ENCODE measurements at places on chromosomes 5 and 9. TPM values are rescaled to one million over a fixed set of nuclear protein-coding genes. Genes with fewer than 3 reads are reported as not detected.

DNA sequence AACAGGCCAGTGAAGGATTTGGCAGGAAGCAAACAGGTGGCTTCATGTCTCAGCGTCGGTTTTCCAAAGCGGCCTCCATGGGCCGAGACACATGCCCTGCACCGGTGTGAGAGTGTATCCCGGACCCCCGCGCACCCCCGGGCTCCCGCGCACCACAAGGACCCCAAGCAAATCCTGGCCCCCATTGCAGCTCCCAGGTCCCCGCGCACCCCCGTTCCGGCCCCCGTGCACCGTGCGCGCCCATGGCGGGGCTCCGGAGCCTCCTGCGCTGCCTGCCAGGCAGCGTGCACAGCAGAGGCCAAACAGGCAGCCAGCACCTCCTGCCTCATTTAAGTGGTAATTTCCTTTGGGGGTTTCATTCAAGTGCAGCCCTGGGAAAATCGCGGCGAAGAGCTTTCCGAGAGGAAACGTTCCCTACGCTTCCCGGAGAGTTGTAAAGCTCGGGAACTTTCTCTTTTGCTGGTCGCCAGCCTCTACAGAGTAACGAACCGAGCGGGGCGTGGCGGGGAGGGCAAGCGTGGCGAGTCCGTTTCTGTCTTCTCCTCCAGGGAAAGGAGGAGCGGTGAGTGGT lies 145.5 kb upstream of the SLC24A2 start:
- DNase-seq = no peak

DNA sequence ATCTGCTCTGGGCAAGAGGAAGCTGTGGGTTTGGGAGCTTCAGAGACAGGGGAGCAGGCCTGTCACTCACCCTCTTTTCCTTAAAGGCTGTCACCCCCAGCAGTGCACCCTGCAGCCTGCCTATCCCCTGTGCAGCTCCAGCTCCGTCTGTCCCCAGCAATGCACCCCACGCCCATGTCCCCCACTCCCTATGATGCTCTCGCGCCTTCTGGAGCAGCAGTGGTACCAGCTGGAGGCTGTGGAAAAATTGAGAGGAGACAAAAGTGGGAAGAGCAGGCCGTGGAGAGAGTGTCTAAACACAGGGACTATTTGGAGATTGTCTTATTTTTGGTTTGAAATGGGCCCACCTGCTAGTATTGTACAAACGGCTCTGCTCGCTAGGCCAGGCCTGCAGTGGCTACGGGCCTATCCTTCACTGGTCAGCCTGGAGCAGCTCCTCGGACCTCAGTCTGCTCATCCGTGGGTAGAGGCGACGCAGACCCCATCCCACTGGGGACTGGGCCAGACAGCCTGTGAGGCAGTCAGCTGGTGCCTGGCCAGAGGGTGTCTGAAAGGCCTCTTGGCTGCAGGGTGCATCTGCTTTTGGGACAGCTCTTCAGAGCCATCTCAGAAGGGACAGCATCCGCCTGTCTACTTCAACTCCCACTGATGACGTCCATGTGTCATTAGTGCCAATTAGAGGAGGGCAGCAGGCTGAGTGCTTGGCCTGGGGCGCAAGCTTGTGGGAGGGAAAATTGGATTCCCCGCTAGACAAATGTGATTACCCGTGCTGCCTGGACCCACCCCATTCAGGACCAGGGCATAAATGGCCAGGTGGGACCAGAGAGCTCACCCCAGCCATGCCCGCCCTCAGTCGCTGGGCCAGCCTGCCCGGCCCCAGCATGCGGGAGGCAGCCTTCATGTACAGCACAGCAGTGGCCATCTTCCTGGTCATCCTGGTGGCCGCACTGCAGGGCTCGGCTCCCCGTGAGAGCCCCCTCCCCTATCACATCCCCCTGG lies at the start of gene DBH:
DBH (plus strand) TSS at position 831 of the 999 bp plus-strand sequence; CDS start at position 840, 9 bp downstream.
- DNase-seq = no peak

Gene CDH6
- not detected for total RNA-seq

Gene SH3RF2
- 0.77 TPM for total RNA-seq

GRCh38 chr9:77647267-77648233 lies 572 bp downstream of the GNA14 start:
- no peak for DNase-seq

Gene FBP1
- not detected for total RNA-seq

- no peak for DNase-seq
Observed at GRCh38 chr9:126062158-126062886, 264.3 kb upstream of the MVB12B start.

- peak; percentile 56 for DNase-seq
Observed at GRCh38 chr9:135440620-135441019, 39.0 kb upstream of the PPP1R26 start.

- no peak for DNase-seq
Observed at GRCh38 chr5:139636207-139636792, 11.8 kb upstream of the CXXC5 start.

GRCh38 chr5:68037546-68037945 lies 178.0 kb upstream of the PIK3R1 start:
- DNase-seq = no peak

Gene PHF24
- 1.3 TPM for total RNA-seq

GRCh38 chr5:83927140-83927733 lies 206.6 kb upstream of the HAPLN1 start:
- peak; percentile 89 for DNase-seq

DNA sequence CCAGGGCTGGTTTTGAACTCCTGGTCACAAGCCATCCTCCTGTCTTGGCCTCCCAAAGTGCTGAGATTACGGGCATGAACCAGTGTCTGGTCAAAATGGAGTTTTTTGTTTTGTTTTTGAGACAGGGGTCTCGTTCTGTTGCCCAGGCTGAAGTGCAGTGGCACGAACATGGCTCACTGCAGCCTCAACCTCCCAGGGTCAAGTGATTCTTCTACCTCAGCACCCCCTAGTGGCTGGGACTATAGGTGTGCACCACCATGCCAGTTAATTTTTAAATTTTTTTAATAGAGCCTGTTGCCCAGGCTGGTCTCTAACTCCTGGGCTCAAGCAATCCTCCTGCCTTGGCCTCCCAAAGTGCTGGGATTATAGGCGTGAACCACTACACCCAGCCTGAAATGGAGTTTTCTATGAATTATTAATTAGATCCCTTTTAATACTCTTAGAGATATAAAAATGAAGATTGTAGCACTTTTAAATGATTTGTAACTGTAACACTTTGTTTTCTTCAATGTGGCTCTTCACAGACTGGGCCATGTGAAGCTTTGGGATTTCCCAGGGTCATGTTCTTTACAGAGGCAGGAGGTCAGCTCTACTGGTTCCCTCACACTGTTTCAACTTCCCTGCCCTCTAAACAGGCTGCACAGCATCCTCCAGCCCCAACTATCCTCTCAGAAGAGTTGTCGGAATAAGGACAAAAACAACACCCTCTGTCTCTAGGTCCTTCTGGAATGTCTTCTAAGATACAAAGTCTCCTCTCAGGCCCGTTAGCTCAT lies 32.7 kb upstream of the SPARC start:
- DNase-seq = peak; percentile 71

- DNase-seq = no peak
Observed at GRCh38 chr9:20981486-20981885, 50.0 kb downstream of the HACD4 start.

DNA sequence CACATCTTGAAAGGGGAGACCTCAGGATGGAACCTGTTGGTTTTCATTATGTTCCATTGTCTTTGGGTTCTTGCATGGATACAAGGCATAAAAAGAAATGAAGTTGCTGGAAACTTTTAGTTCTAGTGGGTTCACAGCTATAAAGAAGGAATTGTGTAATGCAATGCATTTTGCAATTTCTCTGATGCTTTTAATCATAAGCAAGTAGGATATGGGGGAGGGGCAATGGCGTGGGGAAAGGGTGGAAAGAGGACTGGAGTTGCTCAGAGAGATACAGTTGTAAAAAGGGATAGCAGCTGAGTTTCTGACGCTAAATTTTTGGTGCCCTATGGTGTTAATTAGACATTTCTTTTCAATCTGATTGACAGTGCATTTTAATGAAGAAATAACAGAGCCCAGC lies 88.6 kb upstream of the FANCC start:
- no peak for DNase-seq

DNA sequence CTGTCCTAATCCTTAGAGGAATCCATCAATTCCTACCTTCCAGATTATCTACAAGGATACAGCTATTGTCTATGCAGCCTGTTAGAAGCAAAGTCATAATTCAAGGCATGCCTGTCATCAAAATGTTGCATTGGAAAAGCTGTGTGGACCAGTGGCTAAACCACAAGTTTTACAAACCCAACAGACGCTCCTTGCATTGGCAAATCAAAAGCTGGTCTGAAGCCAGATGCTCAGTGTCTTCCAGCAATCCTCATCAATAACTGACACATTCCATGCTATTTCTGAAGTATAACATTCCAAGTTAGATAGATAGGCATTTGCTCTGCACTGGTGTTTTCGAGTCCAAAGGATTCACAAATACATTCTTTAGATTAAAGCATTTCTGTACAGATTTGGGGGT lies 213.6 kb downstream of the EBF1 start:
- no peak for DNase-seq

- DNase-seq = no peak
Observed at GRCh38 chr9:132937463-132937901, 6.9 kb downstream of the TSC1 start.

- DNase-seq = no peak
Observed at GRCh38 chr9:27654629-27655285, 81.5 kb upstream of the C9orf72 start.

Gene ZNF883
- 0.69 TPM for total RNA-seq

Gene MZB1
- not detected for total RNA-seq

Gene TXNDC8
- not detected for total RNA-seq

DNA sequence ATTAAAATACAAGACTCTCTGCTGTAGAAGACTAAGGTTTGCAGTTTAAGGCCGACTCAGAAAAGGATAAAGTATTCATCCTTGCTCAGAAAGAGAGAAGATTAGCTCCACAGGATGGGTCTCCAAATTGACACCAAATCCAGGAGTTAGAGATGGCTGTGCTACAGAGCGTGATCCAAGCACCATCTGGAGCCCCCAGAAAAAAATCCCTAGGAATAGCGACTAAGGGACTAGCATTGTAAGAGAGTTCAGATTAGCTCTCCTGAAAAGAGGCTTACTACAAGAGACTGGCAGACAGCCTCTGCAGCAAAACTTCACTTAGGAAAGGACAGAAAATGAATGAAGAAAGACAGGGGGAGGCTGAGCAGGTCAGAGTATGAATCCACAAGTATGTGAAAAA lies 3.7 kb downstream of the SIL1 start:
- DNase-seq = no peak

GRCh38 chr5:5822729-5823257 lies 400.3 kb downstream of the ICE1 start:
- no peak for DNase-seq

GRCh38 chr5:111254613-111255012 lies 30.4 kb downstream of the CAMK4 start:
- peak; percentile 2 for DNase-seq

DNA sequence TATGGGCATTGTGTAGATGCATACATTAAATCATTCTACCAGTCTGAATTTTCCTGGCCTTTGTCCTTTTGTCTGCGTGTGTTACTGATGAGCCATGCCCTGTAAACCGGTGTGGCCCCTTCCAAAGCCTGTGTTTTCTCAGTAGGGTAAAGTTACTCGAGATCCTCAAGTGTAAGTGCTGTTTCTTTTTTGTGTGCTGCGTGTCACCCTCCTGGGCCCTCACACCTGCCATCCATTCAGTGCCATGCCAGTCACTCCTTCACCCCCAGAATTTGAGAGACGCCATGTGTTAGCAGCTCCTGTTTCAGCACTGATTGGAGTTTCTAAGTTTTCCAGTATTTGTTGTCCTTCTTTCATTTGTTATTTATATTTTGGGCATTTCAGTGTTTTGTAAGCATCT lies 288.2 kb downstream of the FANCC start:
- DNase-seq = no peak

Gene CDK7
- 57.1 TPM for total RNA-seq

GRCh38 chr5:72224946-72225463 lies 95.0 kb downstream of the MRPS27 start:
- no peak for DNase-seq

- DNase-seq = no peak
Observed at GRCh38 chr9:104269996-104270963, 176.2 kb downstream of the SMC2 start.

DNA sequence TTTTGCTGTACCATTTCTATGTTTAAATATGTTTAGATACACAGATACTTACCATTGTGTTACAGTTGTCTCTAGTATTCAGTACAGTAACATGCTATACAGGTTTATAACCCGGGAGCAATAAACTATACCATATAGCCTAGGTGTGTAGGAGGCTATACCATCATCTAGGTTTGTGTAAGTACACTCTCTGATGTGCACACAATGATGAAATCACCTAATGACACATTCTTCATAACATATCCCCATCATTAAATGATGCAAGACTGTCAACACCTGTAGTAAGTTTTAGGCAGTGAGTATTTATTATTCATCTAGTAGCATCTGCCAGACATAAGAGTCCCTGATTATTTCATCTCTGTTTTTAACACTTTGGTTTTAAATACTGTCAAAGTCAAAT lies 7.3 kb upstream of the DHFR start:
- no peak for DNase-seq

- DNase-seq = peak; percentile 51
Observed at GRCh38 chr5:98940581-98940980, 11.8 kb upstream of the CHD1 start.

DNA sequence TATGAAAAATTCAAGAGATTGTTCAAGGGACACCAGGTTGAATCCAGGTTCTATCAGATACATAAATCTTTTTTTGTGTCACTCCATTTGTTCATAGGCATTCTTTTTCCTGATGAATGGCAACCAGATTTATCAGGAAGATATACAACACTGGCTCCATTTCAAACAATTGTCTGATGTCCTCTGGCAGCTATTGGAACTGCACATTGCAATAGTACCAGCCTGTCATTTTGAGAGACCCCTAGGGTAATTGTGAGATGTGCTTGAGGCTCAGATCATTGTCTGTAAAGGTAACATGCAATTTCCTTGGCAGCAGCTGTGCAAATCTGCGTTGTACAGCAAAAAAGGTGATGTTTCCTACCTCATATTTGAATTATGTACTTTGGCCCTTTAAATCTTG lies 25.9 kb downstream of the KCTD16 start:
- DNase-seq = no peak

Gene EDIL3
- 8.5 TPM for total RNA-seq

DNA sequence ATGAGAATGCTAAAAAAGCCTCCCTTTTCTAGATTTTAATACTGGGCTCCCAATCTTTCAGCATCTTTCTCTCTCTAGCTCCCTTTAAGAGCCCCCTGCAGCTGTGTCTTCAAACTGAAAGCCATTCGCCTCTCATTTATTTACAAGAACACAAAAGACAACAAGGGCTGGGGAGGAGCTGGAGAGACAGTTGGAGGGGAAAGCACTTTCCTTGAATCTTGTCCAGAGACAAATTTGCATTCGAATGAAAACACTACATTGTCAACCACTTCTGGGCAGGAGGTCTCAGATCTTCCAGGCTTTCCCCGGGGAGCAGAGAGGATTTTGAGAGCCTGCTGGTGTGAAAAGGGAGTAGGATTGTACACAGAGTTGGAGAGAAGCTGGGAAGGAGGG lies 518.3 kb downstream of the CTNND2 start:
- DNase-seq = no peak
